Activated naive CD4-positive, alpha-beta T cell (primary cell): ENCODE measurements at places on chromosomes 11 and 22.

- no peak for DNase-seq
These were observed 4.9 kb upstream of the OR2AT4 start for GRCh38 chr11:75101424-75102128.

DNA sequence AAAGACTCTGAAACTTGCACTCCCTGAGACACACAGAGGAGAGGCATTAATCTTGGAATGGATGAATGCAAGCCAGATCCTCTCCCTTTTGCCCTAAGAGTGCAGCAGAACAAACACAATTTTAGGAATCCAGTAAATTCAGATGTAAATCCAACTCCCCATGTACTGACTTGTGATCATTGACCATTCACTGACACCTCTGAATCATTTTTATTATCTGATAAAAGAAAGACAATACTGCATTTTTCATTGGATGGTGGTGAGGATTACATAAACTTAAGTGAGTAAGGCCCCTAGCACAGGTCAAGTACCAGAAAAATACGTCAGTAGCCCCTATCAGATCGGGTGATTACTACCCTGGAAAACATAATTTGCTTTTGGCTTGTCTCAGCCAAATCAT lies 782.9 kb upstream of the API5 start:
- DNase-seq = no peak

DNA sequence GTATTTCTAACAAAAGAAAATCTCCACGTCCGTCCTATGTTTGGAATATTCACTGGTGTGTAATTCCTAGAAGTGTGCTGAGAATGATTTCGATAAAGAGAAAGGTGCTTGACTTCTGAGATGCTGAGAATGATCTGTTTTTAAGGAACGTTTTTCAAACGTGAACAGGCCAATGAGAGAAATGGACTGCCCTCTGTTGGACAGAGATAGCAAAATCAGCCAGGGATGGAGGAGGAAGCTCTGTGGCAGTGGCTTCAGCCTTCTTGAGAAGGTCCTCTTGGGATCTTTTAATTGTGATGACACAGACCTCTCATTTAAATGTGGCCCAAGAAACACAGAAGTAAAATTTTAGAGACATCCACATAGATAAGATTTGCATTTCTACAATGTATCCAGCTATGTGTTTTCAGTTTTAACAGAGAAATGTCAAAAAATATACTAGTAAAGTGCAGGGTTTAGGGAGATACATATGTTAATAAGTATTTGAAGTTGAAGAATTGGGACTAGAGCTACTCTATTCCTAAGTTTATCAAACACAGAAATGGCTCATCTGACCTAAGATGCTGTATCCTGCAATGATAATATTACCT lies 84.0 kb upstream of the RCN1 start:
- no peak for DNase-seq

DNA sequence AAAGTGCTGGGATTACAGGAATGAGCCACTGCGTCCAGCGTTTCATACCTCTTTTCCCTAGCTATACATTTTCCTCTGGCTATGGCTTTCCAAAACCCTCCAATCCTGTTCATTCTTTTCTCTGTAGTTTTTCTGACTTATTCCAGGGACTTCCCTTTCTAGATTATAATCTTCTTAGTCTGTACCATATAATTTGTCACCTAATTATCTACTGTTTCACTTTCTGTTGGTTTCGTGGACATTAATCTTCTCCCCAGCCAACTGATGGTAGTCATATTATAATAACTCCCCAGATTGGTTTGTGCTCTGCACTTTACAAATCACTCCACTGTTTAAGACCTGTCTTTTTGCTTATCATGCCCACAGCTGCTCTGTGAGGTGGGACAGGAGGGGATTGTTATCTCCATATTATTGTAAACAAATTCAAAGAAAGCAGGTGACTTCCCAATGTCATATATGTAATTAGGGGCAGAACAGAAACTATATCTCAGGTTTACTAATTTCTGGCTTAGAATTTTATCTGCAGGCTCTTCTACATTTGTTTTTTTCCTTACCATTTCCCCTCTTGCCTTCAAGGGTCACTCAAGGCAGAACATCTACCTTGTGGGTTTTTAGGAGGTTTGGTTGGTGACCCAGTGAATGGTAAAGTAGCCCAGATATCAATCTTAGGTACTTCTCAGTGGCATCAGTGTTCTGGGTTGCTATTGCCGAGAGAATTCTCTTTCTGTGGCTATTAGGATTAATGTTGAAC lies 23.9 kb downstream of the STIM1 start:
- no peak for DNase-seq

DNA sequence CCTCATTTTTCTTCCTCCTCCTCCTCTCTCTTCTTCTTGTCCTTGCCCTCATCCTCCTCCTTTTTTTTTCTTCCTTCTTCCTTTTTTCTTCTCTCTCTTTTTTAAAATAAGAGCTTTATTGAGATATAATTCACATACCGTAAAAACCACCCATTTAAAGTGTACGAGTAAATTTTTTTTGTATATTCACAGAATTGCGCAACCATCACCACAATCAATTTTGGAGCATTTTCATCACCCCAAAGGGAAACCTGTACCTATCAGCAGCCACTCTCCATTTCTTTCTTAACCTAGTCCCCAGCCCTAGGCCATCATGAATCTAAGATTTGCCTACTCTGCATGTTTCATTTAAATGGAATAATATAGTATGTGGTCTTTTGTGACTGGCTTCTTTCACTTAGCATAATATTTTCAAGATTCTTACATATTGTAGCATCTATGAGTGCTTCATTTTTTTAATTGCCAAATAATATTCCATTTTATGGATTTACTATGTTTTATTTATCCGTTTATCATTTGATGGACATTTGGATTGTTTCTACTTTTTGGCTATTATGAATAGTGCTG lies 35.0 kb downstream of the CAT start:
- no peak for DNase-seq
